ENCODE measurements at places on chromosomes 7 and 10. TPM values are rescaled to one million over a fixed set of nuclear protein-coding genes. Genes with fewer than 3 reads are reported as not detected.
A peak's percentile ranks its signal among the peaks of the same experiment; 100 is the strongest.

DNA sequence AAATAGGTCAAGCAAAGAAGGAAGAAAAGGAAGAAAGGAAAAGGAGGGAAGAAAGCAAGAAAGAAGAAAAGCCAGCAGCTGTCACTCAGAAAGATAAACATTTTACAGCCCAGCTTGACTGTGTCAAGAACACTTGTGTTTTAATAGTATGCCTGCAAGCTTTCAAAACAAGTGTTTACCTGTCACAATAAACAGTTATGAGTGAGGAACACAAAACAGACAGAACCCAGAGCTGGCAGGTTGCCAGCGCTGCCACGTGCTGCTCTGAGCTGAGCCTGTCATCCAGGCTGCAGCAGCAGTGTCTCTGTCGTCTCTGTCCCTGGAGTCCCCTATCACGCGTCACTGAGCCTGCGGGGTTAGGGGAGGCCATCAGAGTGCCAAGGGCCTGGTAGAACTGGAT lies 827.6 kb upstream of the AUTS2 start:
- no peaks in the 10 kb centered on the region for H3K27me3 ChIP-seq
- H3K36me3 ChIP-seq, result no peaks in the 10 kb centered on the region
- no peak overlapping the region for H3K4me3 ChIP-seq

GRCh38 chr10:73935895-73936294 lies 25.0 kb downstream of the PLAU start:
- H3K4me1 ChIP-seq, result peaks cover 27% of the 10 kb centered on the region
- no peak for DNase-seq
- no peaks in the 10 kb centered on the region for H3K36me3 ChIP-seq
- no peak overlapping the region for H3K27ac ChIP-seq
- H3K4me3 ChIP-seq, result no peak overlapping the region
- H3K27me3 ChIP-seq, result peaks cover 2% of the 10 kb centered on the region

DNA sequence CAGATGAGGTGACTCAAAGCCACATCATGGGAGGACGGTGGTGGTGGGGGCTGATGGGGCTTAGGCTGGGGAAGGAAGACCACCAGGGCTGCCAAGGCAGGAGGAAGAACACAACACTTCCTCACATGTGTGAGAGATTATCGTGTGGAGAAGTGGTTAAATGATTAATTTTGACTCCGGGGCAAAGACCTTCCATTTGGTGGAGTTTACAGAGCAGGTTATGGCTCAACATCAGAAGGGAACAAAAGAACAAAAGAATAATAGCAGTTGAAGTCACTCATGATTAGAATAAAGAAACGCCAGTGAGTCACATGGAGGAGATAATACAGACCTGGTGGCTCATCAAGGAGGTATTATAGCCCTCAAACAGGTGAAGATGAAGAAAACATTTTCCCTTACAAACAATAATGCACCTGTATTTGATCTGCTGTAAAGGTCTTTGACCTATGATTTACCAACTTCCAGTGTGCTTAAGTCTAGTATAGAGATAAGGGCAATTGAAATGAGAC lies 170.1 kb downstream of the PKD1L1 start:
- no peak overlapping the region for H3K27ac ChIP-seq
- H3K4me1 ChIP-seq, result peaks cover 4% of the 10 kb centered on the region
- H3K4me3 ChIP-seq, result no peak overlapping the region
- DNase-seq, result no peak
- H3K27me3 ChIP-seq, result no peaks in the 10 kb centered on the region

DNA sequence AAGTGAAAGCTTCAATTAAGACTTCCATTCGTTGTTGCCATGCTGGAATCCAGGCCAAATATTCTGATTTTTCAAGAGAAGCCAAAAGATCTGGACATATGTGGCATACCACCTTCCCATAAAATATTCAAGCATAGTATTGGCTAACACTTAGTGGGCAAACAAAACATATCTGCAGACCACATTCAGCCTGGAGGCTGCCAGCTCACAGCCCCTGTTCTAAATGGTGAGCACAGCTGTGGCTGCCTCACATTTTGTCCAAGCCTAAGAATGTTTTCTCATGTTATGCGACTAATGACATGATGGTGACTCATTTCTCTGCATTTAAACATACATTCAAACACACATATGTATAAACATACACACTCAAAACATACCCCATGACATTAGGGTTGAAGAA lies 10.6 kb upstream of the CALU start:
- H3K27me3 ChIP-seq, result peaks cover 13% of the 10 kb centered on the region
- no peak for DNase-seq
- no peaks in the 10 kb centered on the region for H3K4me1 ChIP-seq
- H3K4me3 ChIP-seq, result no peak overlapping the region
- H3K27ac ChIP-seq, result no peak overlapping the region

DNA sequence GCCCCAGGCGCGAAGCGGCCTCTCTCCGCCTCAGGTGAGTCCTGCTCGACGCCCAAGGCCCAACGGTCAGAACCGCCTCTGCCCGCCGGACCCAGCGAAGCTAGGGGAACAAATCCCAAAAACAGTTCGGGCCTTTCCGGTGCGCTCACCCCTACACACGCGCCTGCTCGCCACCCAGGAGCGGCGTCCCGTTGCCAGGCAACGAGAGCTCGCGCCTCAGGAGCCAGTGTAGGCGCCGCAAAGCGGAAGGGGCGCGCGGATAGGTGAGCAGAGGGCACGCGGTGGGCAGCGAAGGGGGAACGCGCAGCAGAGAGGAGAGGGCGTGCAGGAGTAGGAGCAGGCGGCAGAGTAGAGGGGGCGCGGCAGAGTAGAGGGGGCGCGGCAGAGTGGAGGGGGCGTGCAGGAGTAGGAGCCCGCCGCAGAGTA lies at the start of the genes DYDC1 and DYDC2:
Gene DYDC1, minus strand, starts transcription at position 193 of the 426 bp plus-strand sequence. CDS start 4,154 bp downstream, outside the sequence.
Gene DYDC2, plus strand, starts transcription at position 219 of the 426 bp plus-strand sequence. CDS start 5,663 bp downstream, outside the sequence.
- H3K27me3 ChIP-seq, result peaks cover 43% of the 10 kb centered on the region
- peak; percentile 88 for DNase-seq
- H3K4me3 ChIP-seq, result peak within 1 kb of the TSS; percentile 83

GRCh38 chr10:65719790-65720189 lies 1206.0 kb upstream of the LRRTM3 start:
- no peak for DNase-seq
- no peak overlapping the region for H3K4me3 ChIP-seq
- peaks cover 8% of the 10 kb centered on the region for H3K4me1 ChIP-seq
- H3K27me3 ChIP-seq, result no peaks in the 10 kb centered on the region
- H3K27ac ChIP-seq, result no peak overlapping the region

GRCh38 chr7:90763108-90763507 lies 167.0 kb downstream of the CDK14 start:
- H3K4me3 ChIP-seq, result no peak overlapping the region
- peaks cover 40% of the 10 kb centered on the region for H3K4me1 ChIP-seq
- H3K27me3 ChIP-seq, result no peaks in the 10 kb centered on the region

- no peak overlapping the region for H3K27ac ChIP-seq
- H3K36me3 ChIP-seq, result no peaks in the 10 kb centered on the region
- H3K27me3 ChIP-seq, result peaks cover 21% of the 10 kb centered on the region
- no peak overlapping the region for H3K4me3 ChIP-seq
- H3K4me1 ChIP-seq, result peaks cover 23% of the 10 kb centered on the region
- no peak for DNase-seq
Measured at GRCh38 chr7:5590596-5591277, 167.1 kb upstream of the TNRC18 start.

- H3K27ac ChIP-seq, result no peak overlapping the region
- no peaks in the 10 kb centered on the region for H3K36me3 ChIP-seq
- no peak for DNase-seq
Measured at GRCh38 chr7:30849565-30849964, 62.1 kb upstream of the AQP1 start.

DNA sequence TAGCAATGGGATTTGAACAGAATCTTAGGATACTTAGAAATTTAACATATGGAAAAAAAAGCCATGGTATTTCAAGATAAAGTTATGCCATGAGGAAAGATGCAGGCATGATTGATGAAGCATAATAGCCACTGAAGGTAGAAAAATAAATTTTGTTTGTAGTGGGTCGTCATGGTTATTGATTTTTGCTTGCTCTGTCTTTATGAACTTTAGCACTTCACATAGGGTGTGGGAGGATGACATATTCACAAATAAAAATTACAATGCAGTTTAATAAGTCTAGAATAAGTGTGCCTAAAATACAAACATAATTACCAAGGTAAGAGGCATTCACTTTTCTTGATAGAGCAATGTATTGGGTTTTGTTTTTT lies 129.1 kb upstream of the SEMA3E start:
- H3K4me1 ChIP-seq, result peaks cover 3% of the 10 kb centered on the region
- H3K36me3 ChIP-seq, result no peaks in the 10 kb centered on the region
- DNase-seq, result no peak
- no peak overlapping the region for H3K27ac ChIP-seq

DNA sequence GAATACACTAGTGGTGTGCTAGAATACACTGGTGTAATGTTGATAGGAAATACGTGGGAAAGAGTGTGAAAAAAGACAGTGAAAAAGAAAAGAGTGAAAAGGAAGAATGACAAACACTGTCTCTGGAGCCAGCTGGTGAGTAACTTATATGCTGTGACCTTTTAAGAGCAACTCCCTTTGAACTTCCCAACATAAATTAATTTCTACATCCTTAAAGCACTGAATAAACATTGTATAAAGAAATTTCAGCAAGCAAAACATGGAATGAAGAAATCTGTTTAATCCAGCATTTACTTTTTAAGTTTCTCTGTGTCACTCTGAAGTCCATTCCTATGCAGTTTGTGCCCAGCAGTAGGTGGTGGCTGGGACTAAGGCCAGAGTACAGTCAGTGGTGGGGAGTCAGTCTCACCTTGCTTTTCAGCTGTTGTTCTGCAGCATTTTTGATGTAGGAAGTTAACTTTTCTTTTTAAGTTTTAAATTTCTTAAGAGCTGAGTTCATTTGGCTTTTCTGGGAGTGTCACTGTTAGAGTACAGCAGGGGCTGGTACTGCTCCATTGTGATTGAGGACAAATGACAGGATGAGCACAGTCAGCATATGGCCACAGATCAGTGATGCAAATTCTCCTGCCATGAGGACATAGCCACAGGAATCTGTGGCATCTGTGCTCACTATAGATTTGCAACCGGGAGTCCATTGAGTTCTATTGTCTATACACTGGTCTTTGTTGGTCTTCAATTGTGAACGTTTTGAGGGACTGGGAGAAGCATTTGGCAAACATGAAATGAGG lies 321.8 kb downstream of the ZNF248 start:
- peaks cover 9% of the 10 kb centered on the region for H3K27me3 ChIP-seq
- peak overlapping the region; percentile 91 for H3K27ac ChIP-seq
- peaks cover 78% of the 10 kb centered on the region for H3K36me3 ChIP-seq
- no peak for DNase-seq
- peaks cover 11% of the 10 kb centered on the region for H3K4me1 ChIP-seq

DNA sequence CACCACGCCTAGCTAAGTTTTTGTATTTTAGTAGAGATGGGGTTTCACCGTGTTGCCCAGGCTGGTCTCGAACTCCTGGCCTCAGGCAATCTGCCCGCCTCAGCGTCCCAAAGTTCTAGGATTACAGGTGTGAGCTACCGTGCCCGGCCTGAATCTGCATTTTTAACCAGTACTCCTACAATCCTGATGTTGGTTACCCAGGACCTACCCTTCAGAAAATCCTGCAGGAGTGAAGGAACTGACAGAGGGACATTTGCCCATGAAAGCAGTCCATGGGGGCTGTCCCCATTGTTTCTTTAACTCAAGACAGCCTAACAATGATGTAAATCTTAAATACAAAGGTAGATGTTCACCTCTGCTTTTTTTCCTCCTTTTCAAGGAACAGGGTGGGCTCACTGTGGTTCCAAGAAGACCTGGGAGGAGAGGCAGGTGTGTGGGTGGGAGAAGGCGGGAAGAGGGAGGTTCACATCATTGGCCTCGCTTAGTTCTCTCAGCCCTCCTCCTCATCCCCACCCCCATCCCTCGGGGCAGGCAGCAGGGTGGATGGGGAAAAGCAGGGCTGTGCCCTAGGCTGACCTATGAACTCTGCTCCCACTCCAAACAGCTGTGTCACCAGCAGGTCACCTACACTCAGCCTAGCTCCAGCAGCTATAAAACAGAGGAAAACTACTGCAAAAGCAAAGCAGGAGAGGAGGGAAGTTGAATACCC lies 13.5 kb downstream of the LRRC20 start:
- peak; percentile 34 for DNase-seq
- peaks cover 22% of the 10 kb centered on the region for H3K4me1 ChIP-seq

- peaks cover 4% of the 10 kb centered on the region for H3K27me3 ChIP-seq
- H3K4me3 ChIP-seq, result no peak overlapping the region
- DNase-seq, result no peak
- peaks cover 5% of the 10 kb centered on the region for H3K36me3 ChIP-seq
- H3K27ac ChIP-seq, result no peak overlapping the region
- H3K4me1 ChIP-seq, result peaks cover 26% of the 10 kb centered on the region
Measured at GRCh38 chr10:108049668-108050067, 885.2 kb upstream of the SORCS1 start.

- no peak overlapping the region for H3K27ac ChIP-seq
- no peak for DNase-seq
- no peaks in the 10 kb centered on the region for H3K4me1 ChIP-seq
- H3K36me3 ChIP-seq, result no peaks in the 10 kb centered on the region
- H3K4me3 ChIP-seq, result no peak overlapping the region
Measured at GRCh38 chr10:94239696-94240095, 123.0 kb downstream of the NOC3L start.

GRCh38 chr10:47297866-47298540 lies 2.0 kb upstream of the GDF10 start:
- no peak overlapping the region for H3K4me3 ChIP-seq
- H3K4me1 ChIP-seq, result peaks cover 16% of the 10 kb centered on the region
- peaks cover 43% of the 10 kb centered on the region for H3K27me3 ChIP-seq
- H3K27ac ChIP-seq, result no peak overlapping the region

GRCh38 chr7:2602406-2603043 lies 29.3 kb upstream of the TTYH3 start:
- no peaks in the 10 kb centered on the region for H3K36me3 ChIP-seq
- H3K27me3 ChIP-seq, result no peaks in the 10 kb centered on the region
- no peak overlapping the region for H3K27ac ChIP-seq
- DNase-seq, result no peak
- H3K4me3 ChIP-seq, result no peak overlapping the region

GRCh38 chr10:19500959-19501358 lies 315.3 kb upstream of the PLXDC2 start:
- no peaks in the 10 kb centered on the region for H3K36me3 ChIP-seq
- H3K4me1 ChIP-seq, result peaks cover 5% of the 10 kb centered on the region
- H3K4me3 ChIP-seq, result no peak overlapping the region
- DNase-seq, result no peak
- H3K27me3 ChIP-seq, result no peaks in the 10 kb centered on the region
- no peak overlapping the region for H3K27ac ChIP-seq

GRCh38 chr10:91551856-91552255 lies 81.0 kb downstream of the PPP1R3C start:
- H3K27ac ChIP-seq, result no peak overlapping the region
- no peaks in the 10 kb centered on the region for H3K36me3 ChIP-seq
- H3K27me3 ChIP-seq, result peaks cover 7% of the 10 kb centered on the region
- H3K4me3 ChIP-seq, result peak overlapping the region; percentile 17

DNA sequence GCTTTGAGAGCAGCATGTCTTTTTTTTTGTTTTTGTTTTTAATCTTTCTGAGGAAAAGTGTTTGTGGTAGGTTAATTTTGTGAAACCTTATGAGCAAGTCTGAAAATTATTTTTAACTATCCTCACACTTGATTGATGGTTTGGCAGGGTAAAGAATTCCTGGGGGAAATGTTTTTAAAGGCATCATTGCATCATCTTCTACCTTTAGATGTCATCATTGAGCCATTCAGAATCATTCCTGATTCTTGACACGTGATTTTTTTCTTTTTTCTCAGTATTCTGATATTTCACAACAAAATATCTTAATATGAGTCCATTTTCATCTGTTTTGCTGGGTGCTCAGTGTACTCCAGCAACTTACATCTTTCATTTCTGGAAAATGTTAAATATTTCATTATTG lies 28.3 kb downstream of the PALS2 start:
- peaks cover 16% of the 10 kb centered on the region for H3K36me3 ChIP-seq
- peak overlapping the region; percentile 52 for H3K27ac ChIP-seq
- no peaks in the 10 kb centered on the region for H3K27me3 ChIP-seq
- H3K4me1 ChIP-seq, result peaks cover 25% of the 10 kb centered on the region
- H3K4me3 ChIP-seq, result no peak overlapping the region
- no peak for DNase-seq

The HOXA5 gene
- 0.14 TPM for total RNA-seq

The CALN1 gene
- 10.5 TPM for total RNA-seq

The TBRG4 gene
- 122 TPM for total RNA-seq

The SLC16A12 gene
- 10.9 TPM for total RNA-seq

The RP9 gene
- total RNA-seq, result 10.8 TPM

The ODAD2 gene
- total RNA-seq, result 4.1 TPM

All from WTC11 (cell line).